ENCODE measurements at places on chromosomes 1 and 21. TPM values are rescaled to one million over a fixed set of nuclear protein-coding genes. Genes with fewer than 3 reads are reported as not detected.

DNA sequence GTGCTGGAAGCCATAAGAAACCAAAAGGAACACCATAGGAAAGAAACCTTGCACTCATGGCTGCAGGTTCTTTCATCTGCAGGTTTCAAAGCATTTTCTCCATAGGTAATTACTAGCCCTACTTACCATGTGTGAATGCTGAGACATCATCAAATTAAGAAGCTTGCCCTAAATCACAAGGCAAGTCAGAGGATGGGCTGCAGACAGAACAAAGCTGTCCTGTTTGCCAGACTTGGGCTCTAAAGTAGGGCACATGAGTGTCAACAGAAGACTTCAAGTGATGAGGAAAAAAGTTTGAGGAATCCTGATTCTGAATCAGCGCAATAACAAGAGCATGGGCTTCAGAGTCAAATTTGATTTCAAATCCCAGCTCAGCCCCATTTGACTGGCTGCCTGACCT, 5.8 kb upstream of the EPS15 start:
- DNase-seq = no peak

DNA sequence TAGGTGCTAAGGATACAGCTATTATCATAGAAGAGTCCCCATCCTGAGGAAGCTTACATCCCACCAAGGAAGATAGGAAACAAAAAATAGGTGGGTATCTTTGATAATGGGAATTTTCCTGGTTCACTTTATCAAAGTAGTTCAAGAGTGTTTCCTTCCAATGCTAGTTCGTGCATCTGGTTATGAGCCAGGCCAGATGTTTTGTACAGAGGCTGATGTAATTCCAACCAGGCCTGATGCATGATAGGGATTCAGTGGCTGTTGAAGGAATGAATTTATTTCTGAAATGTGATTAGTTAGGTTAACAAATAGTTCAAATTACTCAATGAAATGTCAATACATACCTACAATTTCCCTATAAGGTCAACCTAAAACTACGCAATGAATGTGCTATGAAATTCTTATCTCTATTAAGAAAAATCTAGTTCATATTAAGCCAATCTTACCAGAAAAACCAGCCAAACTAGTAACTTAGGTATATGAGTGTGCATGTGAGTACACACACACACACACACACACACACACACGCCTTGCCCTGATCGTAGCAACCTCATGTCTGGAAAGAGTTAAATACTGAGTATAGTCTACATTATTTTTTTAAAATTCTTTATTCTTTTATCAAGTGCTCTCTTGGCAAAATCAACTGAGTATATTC, 9.5 kb upstream of the ZBTB18 start:
- DNase-seq = no peak

- no peak for DNase-seq
Measured at GRCh38 chr1:71018791-71019190, 28.8 kb downstream of the PTGER3 start.

PDZK1 gene
- total RNA-seq = not detected

SFN gene
- 0.52 TPM for total RNA-seq

SPRR2A gene
- total RNA-seq = not detected

ANKRD34A gene
- 4.3 TPM for total RNA-seq
